ENCODE measurements at places on chromosomes 1 and 21.

DNA sequence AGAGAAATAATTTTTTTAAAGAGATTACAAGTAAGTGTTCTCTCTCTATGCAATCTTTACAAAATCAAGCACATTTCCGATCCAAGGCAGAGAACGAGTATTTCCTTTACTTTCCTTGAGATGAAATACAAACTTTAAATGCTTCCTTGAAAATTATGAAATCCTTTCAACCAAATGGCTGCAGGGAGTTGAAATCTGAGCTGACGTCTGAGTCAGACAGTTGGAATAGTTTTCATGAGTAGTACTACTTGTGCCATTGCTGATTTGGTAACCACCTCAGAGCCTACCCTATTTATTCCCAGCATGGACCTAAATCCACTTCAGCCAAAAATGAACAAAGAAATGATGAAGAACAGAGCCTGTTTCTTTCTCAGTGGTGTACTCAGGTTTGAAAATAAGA lies 183.6 kb downstream of the GIPC2 start:
- DNase-seq, result no peak

- no peak for DNase-seq
Measured at GRCh38 chr1:162536511-162536910, 25.0 kb upstream of the UAP1 start.

DNA sequence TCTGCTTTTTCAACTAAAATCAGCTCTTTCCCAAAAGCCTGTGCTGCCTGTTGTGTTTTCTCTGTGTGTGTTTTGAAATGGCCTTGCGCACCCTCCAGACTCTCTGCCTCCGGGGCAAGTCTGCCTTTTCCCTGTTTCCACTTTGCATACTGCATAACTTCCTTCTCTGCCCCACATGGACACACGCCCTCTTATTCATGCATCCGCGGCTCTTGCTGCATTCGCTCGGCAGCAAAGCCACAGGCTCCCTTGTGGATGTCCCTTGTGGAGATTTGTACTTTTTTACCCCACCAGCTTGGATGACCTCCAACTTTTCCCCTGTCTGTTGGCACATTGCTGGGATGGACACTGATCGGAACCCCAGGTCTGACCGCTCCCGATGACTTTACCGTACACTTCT lies 147.6 kb downstream of the ADSS2 start:
- no peak for DNase-seq

DNA sequence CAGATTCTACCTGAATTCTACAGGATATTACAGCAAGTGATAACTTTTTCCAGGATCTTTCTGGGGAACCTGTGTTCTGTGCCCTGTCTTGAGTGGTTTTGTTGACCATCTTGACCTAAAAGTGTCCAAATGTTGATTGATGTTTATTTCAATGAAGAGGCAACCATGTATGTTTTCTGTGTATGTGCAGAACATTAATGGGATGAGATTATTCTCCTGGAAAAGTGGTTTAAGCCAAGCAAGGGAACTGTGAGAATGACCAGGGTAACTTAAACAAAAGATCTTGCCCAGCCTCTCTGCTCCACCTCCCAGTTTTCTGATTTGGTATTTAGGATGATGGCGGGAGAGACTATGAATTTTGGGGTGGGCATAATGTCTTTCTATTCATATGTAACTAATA lies 1.0 kb upstream of the SAMD13 start:
- no peak for DNase-seq

- no peak for DNase-seq
Measured at GRCh38 chr1:3564921-3565831, 46.1 kb downstream of the MEGF6 start.

GRCh38 chr1:243946946-243947345 lies 96.9 kb upstream of the AKT3 start:
- DNase-seq, result no peak

DNA sequence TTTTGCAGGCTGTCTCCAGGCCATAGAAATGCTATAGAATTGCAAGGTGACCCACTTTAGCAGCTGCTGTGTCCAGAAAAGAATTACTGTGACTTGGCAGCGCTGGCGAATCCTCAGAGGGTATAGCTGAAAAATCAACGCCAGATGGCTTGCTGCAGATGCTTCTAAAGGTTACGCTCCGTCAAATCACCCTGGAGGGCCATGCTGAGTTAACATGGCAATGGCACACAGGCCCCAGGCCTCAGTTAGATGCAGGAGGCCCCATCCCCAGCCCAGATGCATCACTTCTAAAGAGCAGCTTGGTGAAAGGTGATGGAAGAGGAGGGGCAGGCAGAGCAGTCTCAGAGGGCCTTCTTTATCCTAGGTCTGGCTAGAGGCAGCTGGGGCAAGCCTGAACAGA lies 18.0 kb downstream of the KIAA1614 start:
- no peak for DNase-seq

- DNase-seq, result no peak
Measured at GRCh38 chr1:57424231-57425027, 569 bp upstream of the DAB1 start.

DNA sequence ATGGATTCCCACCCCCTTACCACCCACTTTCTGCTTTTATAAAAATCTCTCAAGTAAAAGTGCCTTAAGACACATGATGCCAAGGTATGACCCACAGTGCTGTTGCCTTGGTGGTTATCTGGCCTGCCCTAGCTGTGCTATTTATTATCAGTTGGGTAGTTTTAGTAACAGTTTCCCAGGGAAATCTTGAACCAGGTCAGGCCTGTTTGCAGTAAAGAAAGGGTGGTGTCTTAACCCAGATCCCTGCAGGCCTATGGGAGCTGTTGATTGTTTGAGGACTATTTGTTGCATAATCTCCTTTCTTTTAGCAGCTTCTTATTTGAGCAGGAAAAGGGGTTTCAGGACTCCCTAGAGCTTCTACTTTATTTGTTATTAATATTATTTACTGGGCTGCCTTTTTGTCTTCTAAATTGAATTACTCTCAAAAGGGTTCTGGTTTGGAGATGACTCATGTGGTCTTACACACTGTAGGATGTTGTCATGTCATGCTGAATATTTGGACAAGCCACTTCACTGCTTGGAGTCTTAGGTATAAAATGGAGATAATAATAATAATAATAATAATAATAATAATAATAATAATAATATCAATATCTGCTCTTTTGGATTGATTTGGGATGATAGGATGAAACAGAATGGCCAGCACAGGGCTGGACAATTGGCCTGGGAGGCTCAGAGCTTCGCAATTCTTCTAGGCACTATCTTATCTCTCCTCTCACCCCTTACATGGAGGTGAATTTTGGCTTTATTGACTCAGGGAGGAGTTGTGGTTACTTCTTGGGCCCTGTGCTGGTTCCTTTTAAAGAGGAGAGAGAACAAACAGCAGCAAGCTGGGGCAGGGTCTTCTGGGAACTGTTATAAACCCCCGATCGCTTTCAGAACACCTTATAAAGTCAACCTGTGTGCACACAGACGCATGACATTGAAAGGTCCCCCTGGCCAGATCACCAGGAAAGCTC lies 252.1 kb downstream of the PRDM2 start:
- no peak for DNase-seq

DNA sequence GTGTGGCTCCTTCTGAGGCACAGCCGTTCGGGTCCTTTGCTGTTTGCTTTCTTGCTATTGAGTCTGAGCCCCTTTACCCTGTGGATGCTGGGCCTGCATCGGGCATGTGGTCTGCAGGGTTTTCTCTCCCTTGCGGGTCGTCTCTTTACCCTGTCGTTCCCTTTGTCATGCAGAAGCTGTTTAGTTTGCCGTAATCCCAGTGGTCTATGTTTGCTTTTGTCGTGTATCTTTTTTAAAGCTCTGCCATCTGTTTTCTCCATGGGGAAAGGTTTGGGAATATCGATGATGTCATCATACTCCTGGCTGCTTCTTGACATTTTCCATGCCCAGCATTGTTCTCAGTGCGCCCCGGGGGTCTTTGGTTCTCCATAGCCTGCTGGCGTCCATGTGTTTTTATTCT lies 68.2 kb downstream of the AGPAT3 start:
- no peak for DNase-seq

GRCh38 chr1:23169727-23170335 lies 1.2 kb upstream of the LUZP1 start:
- DNase-seq, result no peak

- DNase-seq, result no peak
Measured at GRCh38 chr1:52225174-52225573, 83.3 kb downstream of the ZFYVE9 start.

DNA sequence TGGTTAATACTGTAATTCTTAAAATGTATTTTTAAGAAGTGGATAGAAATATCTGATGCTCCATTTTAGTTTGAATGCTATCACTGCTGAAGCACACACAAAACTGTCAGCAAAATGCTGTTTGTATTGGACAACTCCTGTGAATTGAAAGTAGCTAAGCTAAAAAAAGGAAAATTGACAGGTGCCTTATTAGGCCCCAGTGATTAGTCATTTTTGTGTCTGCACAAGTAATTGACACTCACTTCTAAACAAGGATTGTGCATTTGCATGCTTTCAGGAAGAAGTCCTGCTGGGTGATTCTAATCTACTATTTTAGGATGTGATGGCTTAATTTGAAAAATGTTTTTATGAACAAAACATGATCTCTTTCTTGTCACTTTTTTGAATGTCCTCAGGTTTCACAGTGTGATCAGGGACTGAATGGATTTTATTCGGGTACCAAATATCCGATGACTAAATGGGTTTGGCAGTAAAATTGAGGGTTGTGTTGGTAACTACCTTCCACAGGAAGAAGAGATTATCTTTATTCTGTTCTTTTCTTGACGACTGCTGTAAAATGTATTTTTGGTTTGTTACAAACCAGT lies 13.0 kb upstream of the MAP3K7CL start:
- no peak for DNase-seq

DNA sequence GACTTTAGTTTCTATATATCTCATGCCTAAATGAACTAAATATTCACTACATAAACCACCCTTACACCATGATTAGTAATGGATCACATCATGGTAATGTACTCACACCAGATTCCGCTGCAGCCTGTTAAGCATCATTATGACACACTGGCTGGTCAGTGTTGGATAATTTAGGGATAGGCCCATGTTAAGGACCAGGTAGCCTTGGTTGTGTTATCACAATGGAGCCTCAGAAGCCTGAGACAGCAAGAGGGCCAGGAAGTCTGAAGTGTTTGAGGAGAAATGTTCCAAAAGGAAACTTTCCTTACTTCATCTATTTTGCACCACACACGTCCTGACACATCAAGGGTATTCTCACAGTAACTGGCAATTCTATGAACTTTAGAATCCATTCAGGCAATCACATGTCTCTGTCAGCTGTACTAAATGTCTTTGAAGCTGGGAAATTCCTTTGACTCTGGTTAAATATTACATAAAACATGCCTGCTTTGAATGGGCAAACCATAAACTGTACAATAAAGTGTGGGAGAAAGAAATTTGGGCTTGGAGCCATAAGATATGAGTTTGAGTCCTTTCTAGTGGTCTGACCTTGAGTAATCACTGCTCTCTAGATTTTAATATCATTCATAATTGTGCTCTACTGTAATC lies 105.3 kb upstream of the DPT start:
- DNase-seq, result no peak

- no peak for DNase-seq
Measured at GRCh38 chr1:213123536-213123935, 72.5 kb downstream of the RPS6KC1 start.

DNA sequence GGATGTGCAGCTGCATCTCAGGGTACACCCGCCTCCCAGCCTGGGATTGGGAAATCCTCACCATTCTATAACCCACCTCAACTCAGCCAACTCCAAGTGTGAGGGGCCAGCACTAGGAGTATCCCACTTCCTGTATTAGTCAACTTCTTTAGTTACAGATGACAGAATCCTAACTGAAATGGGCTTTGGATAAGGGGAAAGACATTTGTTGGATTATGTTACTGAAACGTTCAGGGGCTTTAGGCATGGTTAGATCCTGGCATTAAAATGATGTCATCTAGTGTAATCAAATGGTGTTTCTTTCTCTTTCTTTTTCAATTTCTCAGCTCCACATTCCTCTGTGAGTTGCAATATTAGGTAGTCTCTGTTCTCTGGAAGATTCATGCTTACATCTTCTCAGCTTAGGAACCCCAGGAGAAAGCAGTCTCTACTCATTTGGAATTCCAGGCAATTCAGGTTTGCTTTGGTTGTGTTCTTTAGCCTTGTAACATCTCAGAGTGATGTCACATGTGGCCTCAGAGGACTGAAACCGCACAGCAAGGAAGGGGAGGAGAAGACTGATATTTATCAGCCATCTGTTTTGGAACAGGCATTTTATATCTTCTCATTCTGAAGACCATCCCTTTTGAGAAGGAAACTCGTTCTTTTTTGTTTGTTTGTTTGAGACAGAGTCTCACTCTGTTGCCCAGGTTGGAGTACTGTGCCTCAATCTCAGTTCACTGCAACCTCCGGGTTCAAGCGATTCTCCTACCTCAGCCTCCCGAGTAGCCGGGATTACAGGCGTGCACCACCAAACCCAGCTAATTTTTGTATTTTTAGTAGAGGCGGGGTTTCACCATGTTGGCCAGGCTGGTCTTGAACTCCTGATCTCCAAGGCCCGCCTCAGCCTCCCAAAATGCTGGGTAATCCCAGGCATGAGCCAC lies 18.9 kb upstream of the TMEM54 start:
- DNase-seq, result no peak

Data from stimulated activated CD8-positive, alpha-beta memory T cell treated with anti-CD3 and anti-CD28 coated beads, Interleukin-7, amount 100 ng/mL, for 48 hours (primary cell).